ENCODE measurements at places on chromosomes 16 and 17. TPM values are rescaled to one million over a fixed set of nuclear protein-coding genes. Genes with fewer than 3 reads are reported as not detected.

Gene G6PC1
- not detected for total RNA-seq

Gene KRTAP4-1
- total RNA-seq, result 0.11 TPM

Gene RTN4RL1
- total RNA-seq, result 0.11 TPM

Gene TBC1D28
- total RNA-seq, result not detected

Gene ALOX12
- 0.75 TPM for total RNA-seq

Gene P2RX5
- total RNA-seq, result 4.0 TPM

Gene GAS7
- 3.0 TPM for total RNA-seq

Gene CCDC102A
- 27.4 TPM for total RNA-seq

Gene KRTAP9-4
- not detected for total RNA-seq

Gene SLC12A3
- not detected for total RNA-seq

Gene CLEC18A
- 0.22 TPM for total RNA-seq

Gene CAPNS2
- 0.87 TPM for total RNA-seq

Gene PIGS
- total RNA-seq, result 47.4 TPM

Gene HSD17B2
- total RNA-seq, result not detected

Gene PCYT2
- total RNA-seq, result 108 TPM

Gene TNFSF13
- total RNA-seq, result 0.44 TPM

All from uterine smooth muscle cell (primary cell).